ENCODE measurements at places on chromosomes 7 and 10.

DNA sequence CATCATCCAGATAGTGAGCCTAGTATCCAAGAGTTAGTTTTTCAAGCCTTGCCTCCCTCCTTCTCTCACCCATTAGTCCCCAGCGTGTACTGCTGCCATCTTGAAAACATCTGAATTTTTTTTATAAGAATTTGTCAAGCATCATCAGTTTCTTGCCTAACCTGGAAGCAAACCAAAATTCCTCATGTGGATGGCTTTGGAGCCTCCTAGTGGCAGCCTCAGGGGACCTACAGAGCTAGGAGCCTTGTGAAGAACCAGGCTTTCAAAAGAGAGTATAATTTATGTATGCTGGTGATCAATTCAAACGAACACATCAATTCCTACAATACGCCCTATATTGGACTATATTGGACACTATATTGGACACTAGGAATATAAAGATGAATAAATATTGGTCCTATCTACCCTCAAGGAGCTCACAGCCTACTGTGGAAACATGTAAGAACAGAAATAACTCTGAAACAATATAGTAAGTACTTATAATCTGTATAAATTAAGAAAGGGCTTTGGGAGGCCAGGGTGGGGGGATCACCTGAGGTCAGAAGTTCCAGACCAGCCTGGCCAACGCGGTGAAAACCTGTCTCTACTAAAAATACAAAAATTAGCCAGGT is 63.4 kb downstream of the HPSE2 start:
- DNase-seq: peak; percentile 51

GRCh38 chr10:103752680-103753248 is 102.6 kb downstream of the SH3PXD2A start:
- DNase-seq: no peak

DNA sequence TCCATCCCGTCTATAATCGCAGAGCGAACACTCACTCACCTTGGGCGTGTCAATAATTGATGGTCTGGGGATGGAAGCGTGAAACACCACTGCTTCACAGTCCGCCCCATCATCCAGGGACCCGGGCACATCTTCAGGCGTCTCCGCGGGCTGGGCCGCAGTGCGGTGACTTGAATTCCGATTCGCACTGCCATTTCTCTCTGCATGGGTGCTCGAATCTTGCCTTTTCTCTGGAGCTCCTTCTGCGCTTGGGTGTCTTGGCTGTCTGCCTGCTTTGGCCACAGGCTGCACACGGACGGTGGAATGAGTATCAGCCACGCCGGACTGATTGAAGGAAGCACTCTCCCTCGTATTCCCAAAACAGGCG is 500 bp downstream of the FAM107B start:
- DNase-seq: no peak

DNA sequence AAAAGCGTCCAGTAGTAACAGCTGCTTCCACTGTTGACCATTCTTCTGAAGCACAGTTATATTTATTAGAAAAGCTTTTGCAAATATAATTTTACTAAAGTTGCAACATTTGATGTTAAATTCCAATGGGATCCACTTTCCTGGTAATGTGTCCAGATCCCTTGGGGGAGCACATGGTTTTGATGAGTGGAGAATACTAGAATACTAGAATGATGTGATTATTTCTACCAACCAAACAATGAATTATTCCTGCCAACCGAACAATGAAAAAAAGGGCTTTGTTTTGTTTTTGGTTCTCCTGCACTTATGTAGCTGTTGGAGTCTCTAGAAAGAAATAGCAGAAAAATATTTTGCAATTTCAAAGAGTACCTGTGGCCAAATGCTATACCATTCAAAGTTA is 59.1 kb downstream of the BPGM start:
- DNase-seq: no peak

DNA sequence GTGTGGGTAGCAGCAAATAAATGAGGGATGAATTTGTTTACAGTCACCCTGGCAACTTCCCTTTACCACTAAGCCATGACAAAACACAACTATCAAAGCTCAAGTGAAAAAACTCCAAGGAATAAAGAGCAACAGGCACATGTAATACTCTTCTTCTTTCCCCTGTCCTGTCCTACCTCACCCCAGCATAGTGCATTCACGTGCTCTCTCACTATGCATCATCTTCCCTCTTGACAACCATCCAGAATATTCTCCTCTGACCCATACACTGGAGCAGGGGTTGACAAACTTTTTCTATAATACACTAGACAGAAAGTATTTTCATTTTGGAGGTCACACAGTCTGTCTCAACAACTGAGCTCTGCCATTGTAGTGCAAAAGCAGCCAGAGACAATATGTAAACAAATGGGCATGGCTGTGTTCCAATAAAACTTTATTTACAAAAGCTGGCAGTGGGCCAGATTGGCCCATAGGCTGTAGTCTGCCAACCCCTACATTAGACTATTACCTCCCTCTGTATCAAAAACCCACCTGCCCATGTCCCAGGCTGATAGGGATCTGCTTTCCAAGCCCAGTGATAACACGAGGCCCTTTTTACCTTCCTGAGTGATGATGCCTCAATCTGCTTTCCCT is 354.5 kb downstream of the FGFR2 start:
- no peak for DNase-seq

- no peak for DNase-seq
Measured at GRCh38 chr7:27198138-27198841, 1.6 kb downstream of the HOXA13 start.

GRCh38 chr7:134587750-134588149 is 38.8 kb downstream of the AKR1B15 start:
- DNase-seq: no peak

DNA sequence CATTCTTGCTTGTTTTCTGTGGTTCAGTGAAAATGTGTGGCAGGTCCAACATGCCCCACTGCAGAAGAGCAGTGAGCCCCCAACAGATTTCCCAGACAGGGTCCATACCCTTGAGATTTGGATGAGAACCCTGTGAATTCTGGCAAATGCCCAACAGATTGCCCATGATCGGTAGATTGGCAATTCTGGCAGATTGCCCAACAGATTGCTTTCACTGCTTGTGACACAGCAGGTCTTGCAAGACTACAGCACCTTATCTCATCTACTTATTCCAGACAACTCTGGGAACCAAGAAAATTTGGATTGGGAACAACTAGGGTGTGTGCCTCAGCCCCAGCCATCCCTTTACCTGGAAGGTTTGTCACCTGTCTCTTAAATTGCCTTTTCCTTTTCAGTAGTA is 143.7 kb upstream of the COL1A2 start:
- DNase-seq: no peak

DNA sequence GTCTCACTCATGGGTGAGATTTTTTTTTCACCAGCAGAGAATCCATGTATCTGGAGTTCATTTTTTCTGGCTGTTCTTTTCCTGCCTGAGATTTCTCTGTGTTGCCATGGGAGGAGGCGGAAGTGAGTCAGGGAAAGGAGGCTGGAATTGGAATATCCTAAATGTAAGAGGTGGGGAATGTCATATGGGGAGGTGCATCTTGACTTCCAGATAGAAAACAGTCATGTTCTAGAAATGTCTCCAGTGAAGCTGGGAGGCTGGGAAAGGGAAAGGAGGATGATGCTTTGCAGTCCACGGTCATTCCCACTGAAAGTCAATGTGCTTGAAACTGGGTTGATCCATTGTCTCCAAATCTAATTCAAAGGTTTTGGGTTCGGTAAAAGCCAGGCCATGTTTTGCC is 39.7 kb upstream of the HPS1 start:
- peak; percentile 84 for DNase-seq

DNA sequence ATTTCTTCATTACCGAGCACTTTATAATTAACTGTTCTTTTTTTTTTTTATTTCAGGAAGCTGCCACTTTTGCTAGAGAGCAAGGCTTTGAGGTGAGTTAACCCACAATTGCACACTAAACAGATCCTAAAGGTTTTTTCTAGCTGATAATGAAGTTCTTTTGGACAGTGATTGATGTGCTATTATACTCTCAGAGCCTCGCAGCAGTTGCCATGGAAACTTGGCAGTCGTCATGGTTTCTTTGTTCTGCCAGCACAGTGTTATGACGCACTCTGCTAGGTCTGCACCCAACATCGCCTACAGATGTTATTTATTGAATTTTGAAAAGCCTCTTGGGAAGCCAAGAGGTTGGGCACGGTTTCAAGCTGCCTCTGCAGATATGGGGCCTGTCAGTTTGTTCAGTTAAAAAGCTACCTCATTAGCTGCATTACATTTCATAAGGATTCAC is 237.2 kb upstream of the KAT6B start:
- peak; percentile 81 for DNase-seq

DNA sequence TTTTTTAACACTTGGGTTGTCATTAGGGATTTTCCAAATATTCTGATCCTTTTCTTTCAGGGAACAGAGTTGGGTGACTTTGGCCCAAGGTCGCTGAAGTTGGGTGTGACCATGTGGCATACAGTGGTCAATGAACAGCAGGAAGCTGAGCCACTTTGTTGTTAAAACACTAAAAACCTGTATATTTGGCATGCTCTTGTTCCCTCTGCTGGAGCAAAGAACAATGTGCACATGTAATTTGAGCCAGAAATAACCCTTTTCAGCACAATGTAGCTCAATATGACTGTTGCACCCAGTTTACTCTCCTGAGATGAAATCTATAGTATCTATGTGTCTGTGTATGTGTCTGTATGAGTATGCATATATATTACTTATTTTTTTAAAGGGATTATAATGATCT is 74.9 kb downstream of the ADCYAP1R1 start:
- DNase-seq: peak; percentile 36

GRCh38 chr7:123210986-123211385 is 11.2 kb upstream of the SLC13A1 start:
- no peak for DNase-seq

- DNase-seq: peak; percentile 39
Measured at GRCh38 chr10:74988054-74988775, 123.2 kb upstream of the SAMD8 start.

- DNase-seq: peak; percentile 13
Measured at GRCh38 chr10:101485681-101486554, 102.1 kb downstream of the POLL start.

- DNase-seq: no peak
Measured at GRCh38 chr7:102101111-102101551, 185.5 kb upstream of the SH2B2 start.
